Suprapubic skin (tissue), 4 donors: ENCODE measurements at places on chromosomes 2 and 18. TPM values are rescaled to one million over a fixed set of nuclear protein-coding genes. Genes with fewer than 3 reads are reported as not detected.

CXCR1 gene
- not detected for total RNA-seq

DNA sequence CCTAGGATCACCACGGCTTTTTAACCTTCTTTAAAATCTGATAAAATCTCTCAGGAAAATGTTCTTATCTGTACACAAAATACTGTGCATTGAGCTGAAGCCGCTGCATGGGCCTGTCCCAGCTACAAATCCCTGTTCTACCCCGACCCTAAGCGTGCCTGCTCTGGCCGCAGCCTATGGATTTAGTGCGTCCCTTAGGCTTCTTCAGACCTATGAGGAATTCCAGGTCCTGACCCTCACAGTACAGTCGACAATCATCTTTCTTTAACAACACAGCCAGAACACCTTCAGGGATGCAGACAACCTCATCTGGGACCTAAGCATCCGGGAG, 477 bp upstream of the WDCP start:
- H3K4me1 ChIP-seq: peaks cover 33% of the 10 kb centered on the region
- H3K27me3 ChIP-seq: no peaks in the 10 kb centered on the region
- peak overlapping the region; percentile 67 for H3K4me3 ChIP-seq
- no peak overlapping the region for H3K27ac ChIP-seq
- H3K36me3 ChIP-seq: no peaks in the 10 kb centered on the region

- no peak for DNase-seq
- no peaks in the 10 kb centered on the region for H3K4me1 ChIP-seq
- no peak overlapping the region for H3K27ac ChIP-seq
- H3K27me3 ChIP-seq: no peaks in the 10 kb centered on the region
- no peak overlapping the region for H3K4me3 ChIP-seq
These were observed 843.0 kb downstream of the DPP10 start for GRCh38 chr2:115285416-115285815.

DNA sequence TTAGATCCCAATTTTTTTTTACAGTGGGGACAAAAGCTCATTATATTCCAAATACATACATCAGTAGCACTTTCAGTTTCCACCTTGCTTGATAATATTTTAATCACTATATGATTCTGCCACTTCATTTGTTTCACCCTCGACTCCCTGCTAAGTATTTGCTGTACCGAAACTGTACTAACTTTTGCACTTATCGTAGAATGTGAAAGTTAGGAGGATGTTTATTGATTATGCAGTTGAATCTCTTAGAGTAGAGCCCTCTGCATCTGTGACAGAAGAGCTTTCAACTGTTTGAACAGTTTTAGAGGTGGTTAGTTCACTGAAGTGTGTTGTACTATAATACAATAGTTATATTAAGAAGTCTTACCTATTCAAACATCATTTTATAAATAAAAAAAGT, 20.8 kb downstream of the NCOA1 start:
- no peak for DNase-seq
- H3K4me3 ChIP-seq: no peak overlapping the region
- peaks cover 21% of the 10 kb centered on the region for H3K4me1 ChIP-seq
- no peaks in the 10 kb centered on the region for H3K36me3 ChIP-seq
